ENCODE measurements at places on chromosomes 1 and 21.

- DNase-seq: peak; percentile 1
These were observed 721 bp upstream of the LCE1B start for GRCh38 chr1:152811050-152811449.

GRCh38 chr1:109927911-109928321, 17.3 kb downstream of the CSF1 start:
- no peak for DNase-seq

- DNase-seq: no peak
These were observed 5.2 kb downstream of the GFI1 start for GRCh38 chr1:92481599-92481925.

DNA sequence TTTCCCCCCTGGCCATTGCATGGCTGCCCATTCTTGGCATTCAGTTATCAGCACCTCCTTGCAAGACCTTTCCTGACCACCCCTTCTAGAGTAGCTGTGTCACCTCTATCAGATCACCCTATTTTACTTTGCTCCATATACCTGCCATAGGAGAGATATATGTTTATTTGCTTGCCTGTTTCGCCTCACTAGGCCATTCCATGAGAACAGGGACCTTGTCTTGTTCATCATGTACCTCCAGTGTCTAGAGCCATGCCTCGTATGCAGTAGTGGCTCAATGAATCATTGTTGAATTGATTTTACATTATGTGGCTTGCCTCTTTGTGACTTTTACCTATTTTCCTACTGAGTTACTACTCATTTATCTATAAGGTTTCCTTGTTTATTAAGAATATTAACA, 26.4 kb upstream of the PADI2 start:
- no peak for DNase-seq

DNA sequence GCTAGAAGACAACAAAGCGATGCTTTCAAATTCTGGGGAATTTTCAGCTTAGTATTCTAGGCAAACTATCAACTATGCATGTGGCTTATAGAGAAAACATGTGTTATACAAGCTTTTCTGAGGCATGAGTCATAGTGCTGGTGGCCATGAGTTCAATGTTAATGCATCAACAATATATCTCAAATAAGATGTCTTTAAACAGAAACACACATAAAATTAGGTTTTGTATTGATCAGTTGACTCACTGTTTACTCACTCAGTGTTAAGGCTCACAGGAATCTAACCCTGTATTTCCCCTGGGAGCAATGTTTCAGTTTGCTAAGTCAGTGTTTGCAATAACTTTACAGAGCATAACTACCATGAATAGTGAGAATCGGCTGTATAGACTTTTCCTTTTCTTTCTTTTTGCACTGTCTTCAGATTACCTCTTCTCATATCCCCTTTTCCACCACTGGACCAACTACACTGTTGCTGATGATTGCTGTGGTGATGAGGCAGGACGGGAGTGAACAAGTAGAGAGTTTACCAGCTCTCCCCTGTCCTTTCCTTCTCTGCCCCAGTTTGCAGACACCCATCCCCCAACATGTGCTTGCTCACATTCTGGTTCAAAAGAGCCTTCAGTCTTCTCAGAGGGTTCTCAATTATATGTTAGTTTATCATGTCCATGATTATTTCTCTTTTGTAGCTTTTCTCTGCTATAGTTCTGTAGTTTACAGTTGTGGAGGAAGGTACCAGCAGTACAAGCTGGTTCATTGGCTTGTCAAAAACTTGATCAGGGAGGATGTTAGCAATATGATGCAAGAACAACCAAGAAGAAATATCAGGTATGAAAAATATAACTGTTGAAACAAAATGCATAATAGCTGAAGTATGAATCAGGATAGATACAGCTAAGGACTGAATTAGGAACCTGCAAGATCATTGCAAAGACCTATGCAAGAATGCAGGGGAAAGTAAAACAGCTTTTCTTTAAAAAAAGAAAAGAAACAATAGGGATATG, 23.9 kb downstream of the CD2 start:
- DNase-seq: peak; percentile 48

DNA sequence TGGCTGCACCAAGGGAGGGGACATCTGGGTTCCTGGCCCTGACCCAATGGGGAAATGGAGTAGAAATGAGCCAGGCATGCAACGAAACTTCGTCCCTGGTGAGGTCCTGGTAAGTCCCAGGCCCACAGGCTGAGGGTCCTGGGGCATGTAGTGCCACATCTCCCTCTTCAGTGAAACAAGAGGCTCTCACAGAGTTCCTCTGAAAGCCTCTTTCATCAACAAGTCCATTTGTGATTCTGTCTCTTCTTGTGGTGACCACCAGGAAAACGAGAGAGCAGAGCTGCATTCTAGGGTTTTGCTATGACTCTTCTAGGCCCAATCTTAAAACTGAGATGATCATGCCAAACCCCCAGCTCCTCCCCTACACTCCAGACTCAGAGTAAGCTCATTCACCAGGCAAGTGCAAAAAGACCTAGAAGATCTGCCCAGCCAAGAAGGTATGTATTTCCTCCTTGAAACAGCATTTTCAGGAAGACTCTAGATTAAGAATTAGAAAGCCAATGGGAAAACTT, 24.3 kb upstream of the RNF220 start:
- DNase-seq: peak; percentile 48

DNA sequence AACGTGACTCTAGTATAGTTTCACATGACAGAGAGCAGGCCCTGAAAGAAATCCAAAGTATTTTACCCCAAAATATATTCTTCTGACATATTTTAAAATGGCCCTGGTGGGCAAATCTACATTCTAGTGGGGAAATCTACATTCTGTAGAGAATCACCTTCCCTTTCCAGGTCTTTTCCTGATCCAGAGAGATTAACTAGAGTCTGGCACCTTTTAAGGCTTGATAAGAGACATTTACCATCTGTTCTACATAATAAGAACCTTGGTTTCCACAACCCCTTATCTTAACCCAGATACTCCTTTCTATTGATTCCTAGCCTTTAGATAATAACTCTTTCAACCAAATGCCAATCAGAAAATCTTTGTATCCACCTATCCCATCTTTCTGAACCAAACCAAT, 17.0 kb upstream of the L1TD1 start:
- DNase-seq: no peak

- DNase-seq: peak; percentile 74
These were observed 10.9 kb downstream of the MORC3 start for GRCh38 chr21:36330904-36331303.

DNA sequence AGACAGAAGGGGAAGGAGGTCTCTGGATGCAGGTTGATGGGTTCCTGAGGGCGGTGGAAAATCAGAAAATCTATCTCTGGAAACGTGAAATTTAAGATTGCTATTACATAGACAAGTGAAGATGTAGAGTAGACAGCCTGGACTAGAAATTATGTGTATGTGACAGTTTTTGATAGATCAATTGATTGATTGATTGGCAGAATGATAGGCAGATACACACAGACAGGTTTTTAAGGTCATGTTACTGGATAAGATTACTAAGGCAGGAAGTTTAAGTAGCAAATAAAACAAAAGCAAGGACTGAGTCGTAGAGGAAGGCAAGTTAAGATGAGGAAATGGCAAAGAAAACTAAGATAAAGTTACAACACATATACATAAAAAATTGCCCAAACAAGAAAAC, 124.7 kb downstream of the RGS21 start:
- DNase-seq: no peak

DNA sequence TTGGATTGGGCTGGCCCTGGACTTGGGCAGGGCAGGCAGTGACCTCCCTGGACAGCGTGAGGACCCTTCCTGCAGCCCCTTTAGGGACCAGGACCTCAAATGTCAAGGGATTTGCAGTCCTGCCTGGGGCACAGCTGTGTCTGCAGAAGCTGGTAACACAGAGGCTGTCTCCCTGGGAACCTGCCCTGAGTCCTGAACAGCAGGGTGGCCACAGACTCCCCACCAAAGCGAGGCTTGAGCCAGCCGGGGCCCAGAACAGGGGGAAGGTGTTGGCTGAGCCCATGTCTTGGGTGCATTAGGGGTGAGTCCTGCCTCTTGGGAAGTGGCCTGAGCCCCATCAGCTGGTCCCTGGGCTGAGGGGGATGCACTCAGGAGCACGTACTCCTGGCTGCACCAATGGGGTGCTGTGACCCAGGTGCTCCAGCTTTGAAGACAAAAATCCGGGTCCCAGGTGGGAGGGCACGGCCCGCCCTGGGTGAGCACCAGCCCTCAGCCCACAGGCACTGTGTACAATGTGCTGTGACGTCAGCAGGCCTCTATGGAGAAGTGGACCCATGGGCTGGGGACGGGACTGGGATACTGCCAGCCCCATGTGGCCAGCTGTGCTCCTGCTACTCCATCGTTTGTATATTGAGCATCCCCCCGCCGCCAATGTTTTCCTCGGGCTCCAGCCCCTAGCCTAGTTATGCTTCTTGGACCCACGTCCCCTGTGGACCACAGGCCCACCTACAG, 72.0 kb upstream of the ARHGEF16 start:
- DNase-seq: no peak

DNA sequence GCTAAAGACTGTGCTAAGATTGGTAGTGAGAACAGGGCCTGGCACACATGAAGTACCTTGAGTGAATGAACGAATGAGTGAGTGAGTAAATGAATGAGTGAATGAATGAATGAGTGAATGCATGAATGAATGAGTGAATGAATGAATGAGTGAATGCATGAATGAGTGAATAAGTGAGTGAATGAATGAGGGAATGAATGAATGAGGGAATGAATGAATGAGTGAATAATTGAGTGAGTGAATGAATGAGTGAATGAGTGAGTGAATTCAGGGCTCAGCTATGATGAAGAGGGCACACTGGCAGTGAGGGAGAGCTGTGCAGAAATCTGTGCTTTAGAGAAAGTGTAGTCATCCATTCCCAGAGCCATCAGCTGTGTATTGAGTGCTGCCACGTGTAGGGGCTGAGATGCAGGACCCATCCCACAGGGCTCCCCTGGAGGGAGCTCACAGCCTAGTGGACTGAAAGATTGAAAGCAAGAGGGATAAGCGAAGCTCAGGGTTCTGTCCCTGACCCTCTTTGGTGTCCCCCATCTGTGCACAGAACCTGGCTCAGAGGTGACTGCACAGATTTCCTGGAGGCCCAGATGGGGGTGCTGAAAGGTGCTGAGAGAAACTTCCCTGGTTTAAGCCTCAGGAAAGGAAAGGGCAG, 217.9 kb upstream of the VAMP3 start:
- no peak for DNase-seq

DNA sequence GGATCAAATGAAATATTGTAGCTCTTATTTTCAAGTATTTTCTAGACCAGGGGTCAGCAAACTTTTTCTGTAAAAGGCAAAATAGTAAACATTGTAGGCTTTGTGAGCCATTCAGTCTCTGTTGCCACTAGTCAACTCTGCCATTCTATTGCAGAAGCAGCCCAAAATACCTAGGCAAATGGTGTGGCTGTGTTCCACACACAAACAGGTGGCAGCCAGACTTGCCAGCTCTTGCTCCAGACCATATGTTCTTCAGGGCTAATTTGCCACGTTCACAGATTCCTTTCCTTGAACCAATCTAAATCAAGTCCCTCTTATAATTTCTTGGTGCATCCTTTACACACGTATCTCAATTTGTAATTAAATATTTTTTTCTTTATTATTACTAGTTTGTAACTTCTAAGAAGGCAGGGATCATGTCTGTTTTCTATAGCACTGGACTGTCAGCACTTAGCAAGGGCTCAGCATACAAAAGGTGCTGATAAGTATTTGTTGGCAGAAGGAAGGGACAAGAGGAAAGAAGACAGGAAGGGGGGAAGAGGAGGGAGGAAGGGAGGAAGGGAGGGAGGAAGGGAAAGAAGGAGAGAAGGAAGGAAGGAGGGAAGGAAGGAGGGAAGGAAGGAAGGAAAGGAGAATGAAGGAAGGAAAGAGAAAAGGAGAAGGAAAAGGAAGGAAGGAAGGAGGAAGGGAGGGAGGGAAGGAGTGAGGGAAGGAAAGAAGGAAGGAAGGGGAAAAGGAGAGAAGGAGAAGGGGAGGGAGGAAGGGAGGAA, 106.5 kb upstream of the EDEM3 start:
- DNase-seq: peak; percentile 59

DNA sequence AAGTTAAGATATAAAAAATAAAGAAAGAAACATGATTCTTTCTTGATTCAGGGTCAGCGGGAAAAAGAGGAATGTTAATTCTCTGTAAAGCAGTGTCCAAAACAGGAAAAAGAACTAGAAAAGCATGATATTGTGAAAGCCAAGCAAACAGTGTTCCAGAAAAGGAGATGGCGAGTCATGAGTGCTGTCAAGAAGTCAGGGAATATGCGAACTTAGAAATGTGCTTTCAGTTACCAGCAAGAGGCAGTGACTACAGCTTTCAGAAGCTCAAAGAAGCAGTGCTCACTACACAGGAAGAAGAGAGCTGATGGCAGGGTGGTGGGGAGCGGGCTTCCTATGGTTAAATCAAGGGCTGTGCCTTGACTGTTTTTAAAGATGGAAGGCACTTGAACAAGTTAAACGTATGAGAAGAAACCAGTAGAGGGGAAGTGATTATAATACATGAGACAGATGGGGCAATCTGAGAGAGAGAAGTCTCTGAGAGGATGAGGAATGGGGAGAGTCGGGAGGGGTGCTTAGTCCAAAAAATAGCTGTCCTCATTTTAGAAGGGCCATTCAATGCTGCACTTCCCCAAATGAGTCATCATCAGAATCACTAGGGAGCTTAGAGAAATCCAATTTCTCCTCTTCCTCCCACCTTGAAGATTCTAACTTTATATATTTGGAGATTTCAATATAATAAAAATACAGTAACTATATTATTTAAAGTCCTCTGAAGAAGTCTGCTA, 90.4 kb downstream of the KCNK1 start:
- DNase-seq: peak; percentile 4

DNA sequence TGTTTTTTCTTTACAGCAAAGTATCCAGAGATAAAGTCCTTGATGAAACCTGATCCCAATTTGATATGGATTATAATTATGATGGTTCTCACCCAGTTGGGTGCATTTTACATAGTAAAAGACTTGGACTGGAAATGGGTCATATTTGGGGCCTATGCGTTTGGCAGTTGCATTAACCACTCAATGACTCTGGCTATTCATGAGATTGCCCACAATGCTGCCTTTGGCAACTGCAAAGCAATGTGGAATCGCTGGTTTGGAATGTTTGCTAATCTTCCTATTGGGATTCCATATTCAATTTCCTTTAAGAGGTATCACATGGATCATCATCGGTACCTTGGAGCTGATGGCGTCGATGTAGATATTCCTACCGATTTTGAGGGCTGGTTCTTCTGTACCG, 6.5 kb downstream of the DEGS1 start:
- no peak for DNase-seq

- DNase-seq: no peak
These were observed 670 bp downstream of the RAB3B start for GRCh38 chr1:51989582-51990477.

DNA sequence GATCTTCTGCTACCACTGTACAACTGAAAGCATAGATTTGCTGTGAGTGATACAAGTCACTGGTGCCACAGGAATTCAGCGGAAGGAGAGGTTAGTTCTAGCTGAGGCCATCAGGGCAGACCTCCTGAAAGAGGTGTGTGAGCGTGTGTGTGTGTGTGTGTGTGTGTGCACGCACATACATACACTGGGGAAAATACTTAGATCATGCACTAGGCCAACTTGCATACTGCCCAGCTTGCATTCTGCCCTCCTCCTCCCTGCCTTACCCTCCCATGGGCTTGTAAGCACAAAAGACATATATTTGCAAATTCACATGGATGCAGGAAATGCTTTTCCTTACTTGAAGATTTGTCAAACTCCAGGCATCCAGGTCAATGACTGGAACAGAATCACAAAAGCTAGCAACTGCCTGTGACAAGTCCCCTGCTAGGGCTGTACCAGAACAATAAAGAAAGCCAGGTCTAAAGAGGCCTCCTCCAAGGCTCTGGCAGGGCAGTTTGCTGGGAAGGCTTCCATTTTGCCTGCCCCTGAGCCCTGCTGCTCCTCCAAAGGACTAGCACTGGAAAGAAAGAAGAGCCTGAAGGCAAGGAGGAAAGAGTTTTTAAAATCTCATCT, 23.2 kb downstream of the PLEKHA6 start:
- DNase-seq: no peak

All from GM12865 (cell line).